ENCODE measurements at places on chromosomes 13 and 19.

DNA sequence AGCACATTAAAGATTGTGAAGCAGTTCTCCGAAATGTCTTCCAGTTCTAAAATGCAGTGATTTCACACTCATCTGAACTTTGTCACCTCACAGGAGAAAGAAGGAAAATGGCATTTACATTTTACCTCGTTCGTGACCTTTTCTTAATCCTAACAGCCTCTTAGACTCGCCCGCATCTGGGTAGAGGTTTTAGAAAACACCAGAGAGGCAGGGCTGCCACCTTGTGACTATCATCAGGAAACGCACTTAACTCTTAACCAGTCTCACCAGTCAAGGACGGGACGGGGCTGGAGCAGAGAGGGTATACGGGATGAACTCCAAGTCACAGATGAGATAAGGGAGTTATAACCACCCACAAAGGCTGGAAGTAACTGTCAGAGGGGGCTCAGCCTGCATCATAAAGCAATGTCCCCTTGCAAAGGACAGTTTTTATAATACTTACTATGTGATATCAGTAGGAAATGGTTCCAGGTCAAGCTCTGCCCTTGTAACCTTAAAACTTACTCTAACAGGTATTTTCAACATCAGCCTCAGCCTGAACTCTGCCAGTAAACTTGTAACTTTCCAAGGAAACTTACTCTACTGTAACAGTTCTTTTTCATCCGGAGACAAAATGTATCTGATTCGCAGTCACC is 8.6 kb upstream of the CEACAM6 start:
- DNase-seq, result peak; percentile 66

DNA sequence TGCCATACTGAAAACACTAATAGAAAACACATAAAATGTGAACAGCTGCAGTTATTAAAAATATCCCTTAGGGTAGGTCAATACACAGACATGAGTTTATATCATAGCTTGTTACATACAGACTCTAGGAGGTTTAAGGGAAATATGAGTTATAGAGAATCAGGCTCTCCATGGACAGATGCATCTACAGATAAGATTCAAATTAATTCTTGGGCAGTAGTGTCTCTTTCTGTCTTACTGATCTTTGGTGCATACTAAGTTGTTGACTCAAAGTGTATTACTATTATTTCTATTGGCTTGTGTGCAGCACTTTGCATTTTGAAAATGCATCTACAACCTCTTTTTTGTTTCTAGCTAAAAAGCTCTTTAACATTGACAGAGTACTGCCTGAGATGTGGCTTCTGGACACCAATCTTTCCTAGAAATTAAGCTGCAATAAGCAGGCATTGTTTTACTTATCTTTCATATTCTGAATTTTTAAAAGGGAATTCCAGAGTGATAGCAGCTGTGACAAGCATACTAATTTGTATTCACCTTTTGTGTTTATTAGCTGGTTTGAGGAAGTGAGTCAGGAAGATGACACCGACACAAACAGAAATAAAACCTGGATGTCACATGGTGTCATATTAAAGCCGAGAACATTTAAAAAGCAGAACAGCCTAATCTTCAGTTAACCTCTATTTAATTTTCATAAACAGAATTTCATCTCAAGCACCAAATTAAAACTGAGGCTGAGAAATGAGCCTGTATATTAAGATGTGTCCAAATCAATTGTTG is 399.0 kb downstream of the PCDH9 start:
- no peak for DNase-seq

GRCh38 chr19:50275577-50276368 is 53.4 kb downstream of the KCNC3 start:
- DNase-seq, result no peak

DNA sequence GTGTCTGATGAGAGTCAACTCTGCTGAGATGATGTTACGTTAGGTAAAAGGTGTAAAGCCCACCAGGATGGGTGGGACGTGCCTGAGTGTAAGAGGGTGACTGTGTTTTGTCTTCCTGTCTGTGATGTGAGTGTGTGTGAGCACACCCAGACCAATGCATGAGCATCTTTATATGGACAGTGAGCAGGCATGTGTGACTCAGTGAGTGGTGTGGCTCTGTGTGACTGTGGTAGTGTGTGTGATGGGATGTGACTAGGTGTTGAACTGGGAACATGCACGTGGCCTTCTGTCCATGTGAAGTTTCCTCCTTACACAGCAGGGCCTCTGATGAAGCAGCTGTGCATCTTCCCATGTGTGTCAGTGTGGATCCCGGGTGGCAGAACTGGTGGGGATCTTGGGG is 17.8 kb upstream of the LGALS16 start:
- no peak for DNase-seq

DNA sequence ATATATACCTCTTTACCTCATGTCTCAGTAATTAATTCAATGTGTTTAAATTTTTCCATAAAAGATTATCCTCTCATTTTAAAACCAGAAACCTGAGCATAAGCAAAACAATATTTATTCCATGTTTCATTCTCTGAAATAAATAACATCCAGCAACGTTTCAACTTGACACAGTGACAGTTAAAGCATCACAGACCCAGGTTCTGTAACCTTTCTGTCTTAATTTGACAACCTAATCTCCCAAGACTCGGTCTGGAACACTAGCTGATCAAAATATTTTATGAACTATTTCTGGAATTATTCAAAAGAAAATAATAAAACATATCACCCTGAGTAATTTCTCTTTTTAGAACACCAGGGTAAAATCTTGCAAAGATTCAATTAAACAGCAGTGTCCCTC is 40.3 kb downstream of the KCTD12 start:
- DNase-seq, result no peak

GRCh38 chr13:86020351-86021002 is 221.3 kb upstream of the SLITRK6 start:
- no peak for DNase-seq

DNA sequence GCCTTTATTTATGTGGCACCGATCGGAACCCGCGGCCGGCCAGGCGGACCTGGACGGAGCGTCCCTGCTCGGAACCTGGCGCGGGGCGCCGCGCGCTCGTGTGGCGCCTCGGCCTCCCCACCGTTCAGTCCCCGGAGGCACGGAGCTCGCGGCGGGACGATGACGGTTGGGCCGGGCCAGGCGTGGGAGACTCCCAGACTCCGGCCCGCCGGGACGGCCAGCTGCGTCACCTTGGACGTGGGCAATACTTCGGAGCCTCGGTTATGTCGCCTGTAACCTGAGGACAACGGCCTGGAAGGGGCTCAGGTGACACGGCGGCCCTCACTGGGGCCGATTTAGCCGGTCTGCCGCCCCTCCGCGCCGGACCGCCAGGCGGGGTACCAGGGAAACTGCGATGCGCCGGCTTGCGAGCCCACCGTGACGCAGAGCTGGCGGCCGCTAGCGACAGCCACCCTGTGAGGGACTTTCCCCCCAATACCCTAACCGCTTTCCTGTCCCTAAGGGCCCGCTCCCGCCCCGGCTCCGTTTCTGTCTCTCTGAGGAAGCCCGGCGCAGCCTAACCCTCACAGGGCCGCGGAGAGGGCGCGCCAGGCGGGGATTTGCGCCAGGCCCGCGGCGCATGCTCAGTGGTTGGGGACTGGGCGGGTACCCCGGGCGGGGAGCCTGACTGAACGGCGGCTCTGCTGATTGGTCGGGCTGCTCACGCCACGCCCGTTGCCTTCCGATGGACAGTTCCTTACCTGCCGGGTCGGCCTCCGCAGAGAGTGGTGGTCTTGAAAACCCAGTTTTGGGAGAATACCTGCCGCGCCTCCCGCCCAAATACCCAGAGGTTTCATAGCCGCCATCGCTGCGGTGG is 109.5 kb upstream of the DOCK9 start:
- peak; percentile 95 for DNase-seq

- no peak for DNase-seq
Measured at GRCh38 chr13:114303700-114304327, 10.5 kb upstream of the CHAMP1 start.

DNA sequence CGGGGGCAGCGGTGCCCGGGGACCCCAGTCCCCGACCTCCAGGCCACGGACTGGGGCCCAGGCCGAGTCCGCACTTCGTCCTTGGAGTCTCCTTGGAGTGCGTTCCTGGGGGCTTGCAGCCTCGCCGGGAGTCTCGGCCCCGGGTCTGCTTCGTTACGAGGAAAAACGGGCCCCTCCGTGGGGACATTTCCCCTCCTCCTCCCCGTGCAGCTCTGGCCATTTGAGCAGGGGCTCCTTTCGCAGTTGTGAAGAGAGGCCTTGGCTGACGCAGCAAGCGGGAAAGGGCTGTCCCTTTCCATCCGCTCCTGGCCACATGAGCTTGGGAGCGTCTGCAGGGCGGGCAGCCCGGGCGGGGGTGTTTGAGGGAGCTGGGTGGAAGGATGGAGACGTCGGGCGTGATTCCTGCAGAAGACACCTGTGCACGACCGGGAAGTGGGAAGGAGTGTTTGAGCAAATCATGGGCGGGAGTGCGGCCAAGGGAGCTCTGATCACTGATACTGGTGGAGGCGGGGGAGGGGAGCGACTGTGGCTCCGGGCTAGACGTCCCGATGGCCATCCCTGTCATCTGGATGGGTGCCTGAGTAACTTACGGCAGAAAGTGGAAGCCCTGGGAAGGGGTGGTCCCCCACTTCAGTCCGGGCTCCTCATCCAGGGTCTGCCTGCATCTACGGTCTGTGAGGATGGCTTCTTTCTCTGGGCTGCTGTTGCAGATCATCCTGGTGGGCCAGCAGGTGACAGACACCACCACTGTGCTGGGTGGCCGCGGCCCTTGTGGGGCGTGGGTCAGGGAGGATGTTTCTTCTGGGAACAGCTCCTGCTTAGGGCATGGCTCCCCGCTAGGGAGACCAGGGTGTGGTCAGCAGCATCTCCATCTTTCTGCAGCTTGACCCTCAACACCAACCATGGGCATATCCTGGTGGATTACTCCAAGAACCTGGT is 736 bp downstream of the GPI start:
- peak; percentile 38 for DNase-seq

- DNase-seq, result peak; percentile 78
Measured at GRCh38 chr19:51607920-51608562, 22.2 kb downstream of the SIGLEC5 start.

GRCh38 chr13:29855784-29856183 is 5.4 kb upstream of the UBL3 start:
- no peak for DNase-seq

GRCh38 chr13:44093607-44094564 is 214.2 kb downstream of the LACC1 start:
- no peak for DNase-seq

DNA sequence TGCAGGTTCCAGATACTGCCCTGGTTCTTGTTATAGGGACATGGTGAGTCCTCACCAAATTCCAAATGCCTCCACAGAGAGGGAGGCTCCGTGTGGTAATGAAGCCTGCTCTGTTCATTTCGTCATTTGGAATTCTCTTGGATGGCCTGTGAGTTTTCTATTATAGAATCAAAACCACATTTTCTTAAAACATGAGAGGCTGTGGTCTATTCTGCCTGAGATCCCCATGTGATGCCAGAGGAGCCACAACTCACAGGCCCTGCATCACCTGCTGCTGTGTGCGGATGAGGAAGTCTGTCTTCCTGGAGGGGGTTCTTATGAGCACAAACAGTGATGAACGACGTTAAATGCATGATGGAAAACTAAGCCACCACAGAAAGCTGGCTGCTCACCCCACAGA is 264.4 kb downstream of the UQCRFS1 start:
- no peak for DNase-seq

GRCh38 chr19:33622505-33622808 is 704 bp downstream of the CHST8 start:
- no peak for DNase-seq

DNA sequence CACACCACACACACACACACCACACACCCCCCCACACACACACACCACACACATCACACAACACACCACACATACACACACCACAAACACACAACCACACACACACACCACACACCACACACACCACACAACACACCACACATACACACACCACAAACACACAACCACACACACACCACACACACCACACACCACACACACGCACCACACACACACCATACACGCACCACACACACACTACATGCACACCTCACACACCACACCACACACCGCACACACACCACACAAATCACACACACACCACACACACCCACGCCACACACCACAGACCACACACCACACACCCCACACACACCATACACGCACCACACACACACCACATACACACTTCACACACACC is 83.5 kb downstream of the ZNF557 start:
- no peak for DNase-seq

- no peak for DNase-seq
Measured at GRCh38 chr19:20254121-20254520, 87.1 kb downstream of the ZNF486 start.

- DNase-seq, result no peak
Measured at GRCh38 chr13:41188584-41188983, 5.8 kb downstream of the KBTBD7 start.

- peak; percentile 96 for DNase-seq
Measured at GRCh38 chr19:44845612-44846454, at the start of gene NECTIN2. Gene NECTIN2 (plus strand): TSS chr19:44846297. CDS start chr19:44846526, 229 bp downstream.

- DNase-seq, result no peak
Measured at GRCh38 chr19:37304190-37304883, 66.6 kb upstream of the ZNF527 start.

DNA sequence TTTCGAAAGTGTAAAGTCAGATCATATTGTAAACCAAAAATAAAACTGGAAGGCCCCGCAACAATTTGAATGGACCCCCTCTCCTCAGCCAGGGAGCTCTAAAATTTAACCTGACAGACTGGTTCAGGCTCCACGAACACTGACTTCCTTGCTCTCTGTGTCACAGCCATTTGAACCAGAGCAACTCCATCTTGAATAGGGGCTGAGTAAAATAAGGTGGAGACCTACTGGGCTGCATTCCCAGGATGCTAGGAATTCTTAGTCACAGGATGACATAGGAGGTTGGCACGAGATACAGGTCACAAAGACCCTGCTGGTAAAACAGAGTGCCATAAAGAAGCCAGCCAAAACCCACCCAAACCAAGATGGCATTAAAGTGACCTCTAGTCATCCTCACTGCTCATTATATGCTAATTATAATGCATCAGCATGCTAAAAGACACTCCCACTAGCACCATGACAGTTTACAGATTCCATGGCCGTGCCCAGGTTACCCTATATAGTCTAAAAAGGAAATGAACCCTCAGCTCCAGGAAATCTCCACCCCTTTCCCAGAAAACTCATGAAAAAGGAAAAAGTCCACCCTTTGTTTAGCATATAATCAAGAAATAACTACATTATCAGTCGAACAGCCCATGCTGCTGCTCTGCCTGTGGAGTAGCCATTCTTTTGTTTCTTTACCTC is 43.1 kb downstream of the RFXAP start:
- no peak for DNase-seq

- DNase-seq, result no peak
Measured at GRCh38 chr19:38369584-38369983, 4.8 kb upstream of the PSMD8 start.

DNA sequence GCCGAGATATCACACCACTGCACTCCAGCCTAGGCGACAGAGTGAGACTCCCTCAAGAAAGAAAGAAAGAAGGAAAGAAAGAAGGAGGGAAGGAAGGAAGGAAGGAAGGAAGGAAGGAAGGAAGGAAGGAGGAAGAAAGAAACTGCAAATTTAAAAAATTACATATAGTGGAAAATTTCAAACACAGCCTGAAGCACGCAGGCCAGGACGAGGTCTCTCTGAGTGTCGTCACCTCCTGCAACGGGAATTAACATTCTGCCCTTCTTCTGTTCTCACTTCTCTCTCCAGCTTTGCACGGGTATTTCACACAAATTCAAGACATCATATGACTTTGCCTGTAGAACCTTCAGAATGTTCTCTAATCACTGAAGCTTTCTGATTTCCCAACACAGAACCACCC is 108.2 kb downstream of the GNG7 start:
- no peak for DNase-seq
